ENCODE measurements at places on chromosomes 3 and 15. TPM values are rescaled to one million over a fixed set of nuclear protein-coding genes. Genes with fewer than 3 reads are reported as not detected.

C3orf85 gene
- not detected for total RNA-seq

LCTL gene
- not detected for total RNA-seq

UQCC5 gene
- 5.4 TPM for total RNA-seq

DNA sequence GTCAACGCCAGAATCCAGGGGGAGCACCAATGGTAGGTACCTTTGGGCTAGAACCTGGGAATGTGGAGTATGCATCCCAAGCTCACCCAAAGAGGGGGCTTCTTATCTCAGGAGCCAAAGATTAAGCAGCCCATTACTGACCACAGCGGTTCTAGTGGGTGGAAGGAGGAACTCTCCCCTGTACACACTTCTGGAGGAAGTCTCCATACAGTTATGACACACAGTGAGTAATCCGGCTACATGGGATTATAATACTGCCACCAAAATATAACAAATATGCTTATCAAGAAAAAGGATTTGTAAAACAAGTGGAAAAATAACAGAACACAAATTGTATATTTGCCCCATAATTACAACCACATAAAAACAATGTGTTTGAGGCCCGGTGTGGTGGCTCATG lies 8.4 kb downstream of the MYO1E start:
- DNase-seq, result no peak

MASP1 gene
- not detected for total RNA-seq

DNA sequence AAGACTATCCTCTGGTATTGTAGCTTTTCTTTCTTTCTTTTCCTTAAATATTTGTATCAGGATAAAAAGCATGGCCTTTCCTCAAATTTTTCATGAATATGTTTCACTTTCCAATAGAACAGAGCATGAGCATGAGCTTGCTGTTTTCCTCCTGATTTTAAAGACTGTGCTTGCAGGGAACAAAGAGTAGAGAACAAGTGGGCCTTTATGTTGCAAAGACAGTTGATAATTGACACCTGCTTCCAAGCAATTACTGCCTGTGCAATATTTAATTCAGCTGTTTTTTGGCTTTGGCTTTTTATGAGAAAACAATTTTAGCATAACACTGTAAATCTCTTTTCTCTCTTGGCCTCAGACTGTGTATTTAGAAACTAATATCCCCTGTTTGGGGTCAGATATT lies 263.6 kb upstream of the AZI2 start:
- no peak for DNase-seq

DNA sequence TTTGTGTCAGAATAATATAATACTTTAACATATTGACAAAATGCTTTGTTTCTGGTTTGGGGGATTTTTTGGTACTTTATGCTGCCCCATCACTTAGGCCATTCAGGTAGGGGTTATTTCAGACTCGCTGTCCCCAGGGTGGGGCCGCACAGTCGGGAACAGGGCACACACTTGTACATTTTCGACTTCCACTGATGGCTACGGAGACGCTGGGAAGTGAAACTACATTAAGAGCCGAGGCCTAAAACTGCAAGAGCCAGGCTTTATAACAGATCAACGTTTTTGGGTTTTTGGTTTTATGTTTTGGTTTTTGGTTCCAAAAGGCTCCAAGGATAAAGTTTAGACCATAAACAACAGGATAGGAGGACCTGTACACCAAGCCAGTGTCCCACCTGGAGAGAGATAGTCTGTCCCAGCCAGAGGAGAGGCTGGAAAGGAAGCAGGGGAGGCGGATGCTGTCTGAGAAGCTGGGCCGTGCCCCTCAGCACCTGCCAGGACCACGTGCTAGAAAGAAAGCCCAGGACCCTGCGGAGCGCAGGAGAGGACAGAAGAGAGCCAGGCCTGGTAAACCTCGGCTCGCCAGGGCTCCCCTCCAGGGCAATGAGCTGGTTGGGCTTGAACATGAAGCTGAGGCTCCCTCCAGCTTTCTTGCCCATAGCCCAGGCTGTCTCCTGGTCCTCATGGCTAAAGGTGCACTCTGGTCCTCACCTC lies 111.7 kb downstream of the CHSY1 start:
- no peak for DNase-seq

DNA sequence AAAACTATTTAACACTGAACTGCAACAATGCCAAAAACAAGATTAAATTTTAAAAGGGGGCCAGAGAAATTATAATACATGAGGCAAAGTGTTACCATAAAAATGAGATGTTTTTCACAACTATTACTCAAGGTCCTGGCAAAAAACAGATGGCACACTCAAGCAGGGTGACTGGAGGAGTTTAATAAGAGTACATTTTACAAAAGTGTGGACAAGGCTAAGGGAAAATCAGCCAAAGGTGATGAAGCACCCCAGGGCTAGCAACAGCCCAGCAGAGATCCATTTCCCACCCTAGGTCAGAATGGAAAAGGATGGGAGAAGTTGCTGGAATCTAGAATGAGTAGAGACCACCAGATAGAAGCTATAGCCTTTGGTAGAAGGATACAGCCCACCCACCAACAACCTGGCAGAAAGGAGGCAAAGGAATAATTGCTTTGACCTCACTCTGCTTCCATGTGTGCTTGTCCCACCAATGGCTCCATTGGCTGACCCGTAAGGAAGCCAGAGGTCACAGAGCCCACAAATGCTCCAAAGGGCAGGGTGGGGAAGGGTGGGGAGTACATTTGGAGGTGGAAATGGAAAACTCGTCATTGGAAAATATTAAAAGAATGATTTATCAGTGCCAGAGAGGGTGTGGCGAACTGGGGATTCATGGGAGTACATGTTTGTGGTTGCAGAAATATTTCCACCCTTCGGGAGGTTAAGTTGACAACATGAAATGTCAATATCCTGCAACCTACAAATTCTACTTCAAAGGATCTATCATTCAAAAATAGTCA lies 161.0 kb upstream of the UBE2E2 start:
- no peak for DNase-seq

CHRFAM7A gene
- 1.3 TPM for total RNA-seq

DNA sequence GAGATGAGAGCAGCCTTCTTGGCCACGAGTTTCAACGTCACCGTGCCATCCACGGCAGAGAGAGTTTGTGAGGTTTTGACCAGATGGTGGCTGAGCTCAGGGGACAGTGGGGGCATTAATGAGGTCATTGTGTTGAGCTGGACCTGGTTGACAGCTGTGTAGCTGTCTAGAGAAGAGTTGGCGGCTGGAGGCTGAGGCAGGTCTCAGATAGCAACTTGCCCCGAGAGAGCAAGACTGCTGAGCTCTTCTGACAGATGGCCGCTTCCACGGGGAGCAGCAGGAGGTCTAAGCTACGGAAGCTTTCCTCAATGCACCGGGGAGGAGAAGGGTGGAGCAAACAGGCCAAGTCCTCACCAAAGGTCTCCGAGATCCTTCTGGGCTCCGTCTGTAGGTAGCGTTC lies 44.8 kb upstream of the EIF5A2 start:
- no peak for DNase-seq

OPA1 gene
- total RNA-seq, result 56.0 TPM

RMDN3 gene
- total RNA-seq, result 19.7 TPM

DNA sequence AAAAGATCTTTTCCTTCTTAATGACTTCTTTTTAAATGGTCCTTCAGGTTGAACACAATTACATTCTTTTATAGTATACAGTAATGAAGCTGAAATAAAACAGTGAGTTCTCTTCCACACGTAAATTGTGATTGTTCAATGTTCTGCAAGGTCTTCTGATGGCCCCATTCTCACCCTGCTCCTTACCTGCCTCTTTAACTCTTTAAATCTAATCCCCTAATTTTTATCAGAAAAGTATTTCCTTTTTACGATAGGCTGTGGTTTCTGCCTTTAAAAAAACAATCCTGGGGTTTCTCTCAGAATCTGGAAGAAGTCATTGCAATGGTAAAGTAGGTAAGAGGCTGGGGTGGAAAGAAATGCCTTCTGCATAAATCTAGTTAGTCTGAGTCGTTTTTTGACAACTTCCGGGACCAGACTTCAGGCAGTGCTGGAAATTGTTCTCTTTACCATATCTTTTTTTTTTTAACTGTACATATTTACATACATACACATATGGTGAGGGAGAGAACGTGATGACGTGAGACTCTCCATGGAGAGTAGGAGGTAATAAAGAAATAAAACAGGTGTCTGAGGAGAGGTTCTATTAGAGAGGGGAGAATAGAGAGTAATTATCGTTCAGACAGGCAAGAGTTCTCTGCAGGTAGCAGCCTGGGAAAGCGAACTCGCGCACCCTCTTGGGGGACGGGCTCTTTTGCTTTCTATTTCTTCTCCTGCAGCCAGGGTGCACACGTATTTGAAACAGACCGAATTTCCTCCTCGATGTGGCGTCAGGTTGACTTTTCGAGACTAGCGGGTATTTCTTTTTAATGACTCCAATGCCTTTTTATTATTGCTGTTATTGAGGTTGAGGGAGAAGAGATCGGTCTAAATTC lies at the start of gene SIDT1:
TSS of gene SIDT1 (plus strand) at position 730 of the 872 bp plus-strand sequence. CDS start 467 bp downstream, outside the sequence.
- no peak for DNase-seq

TBC1D2B gene
- total RNA-seq, result 4.8 TPM

DNA sequence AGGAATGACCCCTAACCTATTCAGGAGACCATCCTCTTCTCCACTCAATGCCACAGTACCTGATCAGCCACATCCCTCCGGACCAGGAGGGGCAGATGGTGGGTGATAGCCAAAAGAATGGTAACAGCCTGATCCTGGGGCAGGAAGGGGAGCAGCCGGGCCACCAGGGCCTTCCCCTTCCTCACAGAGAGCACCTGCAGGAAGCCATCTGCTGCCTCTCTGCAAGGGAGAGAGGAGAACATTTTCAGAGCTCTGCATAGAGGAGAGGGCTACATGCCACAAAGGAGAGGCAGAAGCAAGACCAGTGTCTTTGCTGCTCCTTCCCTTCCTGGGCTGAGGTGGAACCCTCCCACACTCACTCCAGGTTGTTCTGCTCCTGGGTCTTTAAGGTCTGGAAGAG lies 5.5 kb upstream of the SPG11 start:
- DNase-seq, result no peak

DNA sequence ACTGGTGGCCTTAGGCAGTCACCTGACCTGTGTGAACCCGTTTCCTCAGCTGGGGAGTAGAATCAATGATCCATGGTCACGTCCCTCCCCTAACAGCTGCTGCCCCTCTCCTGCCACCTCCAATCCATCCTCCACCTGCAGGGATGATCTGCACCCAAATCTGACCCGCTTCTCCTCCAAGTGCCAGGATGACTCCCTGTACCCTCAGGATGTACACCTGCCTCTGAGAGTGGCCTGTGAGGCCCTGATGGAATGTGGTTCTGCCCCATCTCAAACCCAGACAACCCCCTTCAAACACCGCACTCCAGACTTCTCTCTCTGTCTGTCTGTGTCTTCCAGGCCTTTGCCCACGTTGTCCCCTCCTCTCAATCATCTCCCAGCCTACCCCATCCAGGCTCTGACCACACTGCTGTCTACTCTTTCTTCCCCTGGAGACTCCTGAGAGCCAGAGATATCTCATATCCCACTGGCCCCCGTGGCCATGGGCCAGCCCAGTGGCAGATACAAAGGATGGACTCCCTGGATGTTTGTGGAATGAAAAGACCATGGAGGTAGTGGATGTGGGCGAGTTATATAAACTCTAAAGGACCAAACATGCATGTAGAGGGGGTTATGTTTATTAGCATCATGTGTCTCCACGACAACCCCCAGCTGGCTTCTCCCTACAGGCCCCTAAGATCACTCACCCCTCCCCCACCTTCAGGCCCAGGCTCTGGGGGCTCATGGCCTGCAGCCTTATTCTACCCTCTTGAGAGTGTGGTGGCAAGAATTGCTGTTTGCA lies 84.9 kb downstream of the SMAD6 start:
- no peak for DNase-seq

ZNF710 gene
- total RNA-seq, result 4.5 TPM

BOC gene
- total RNA-seq, result not detected

GANC gene
- 12.6 TPM for total RNA-seq

DNA sequence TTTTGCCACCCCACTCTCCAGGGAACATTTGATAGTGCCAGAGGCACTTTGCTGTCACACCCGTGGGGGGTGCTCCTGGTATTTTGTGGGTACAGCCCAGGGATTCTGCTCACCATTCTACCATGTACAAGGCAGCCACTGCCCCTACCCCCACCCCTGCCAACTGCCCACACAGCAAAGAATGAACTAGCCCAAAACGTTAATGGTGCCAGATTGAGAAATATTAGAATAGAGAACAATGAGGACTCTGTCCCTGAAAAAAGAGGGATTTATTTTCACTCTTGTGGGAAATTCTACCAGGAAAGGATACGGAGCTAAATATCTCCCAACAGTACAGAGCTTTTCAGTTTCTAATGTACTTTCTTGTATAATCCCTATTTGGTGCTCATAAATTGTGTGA lies 154.5 kb upstream of the SUCLG2 start:
- no peak for DNase-seq

- DNase-seq, result no peak
Measured at GRCh38 chr3:52408466-52408865, 36.4 kb downstream of the SEMA3G start.

NAALADL2 gene
- total RNA-seq, result 0.69 TPM

- no peak for DNase-seq
Measured at GRCh38 chr3:67558426-67558825, 96.0 kb downstream of the SUCLG2 start.

DNA sequence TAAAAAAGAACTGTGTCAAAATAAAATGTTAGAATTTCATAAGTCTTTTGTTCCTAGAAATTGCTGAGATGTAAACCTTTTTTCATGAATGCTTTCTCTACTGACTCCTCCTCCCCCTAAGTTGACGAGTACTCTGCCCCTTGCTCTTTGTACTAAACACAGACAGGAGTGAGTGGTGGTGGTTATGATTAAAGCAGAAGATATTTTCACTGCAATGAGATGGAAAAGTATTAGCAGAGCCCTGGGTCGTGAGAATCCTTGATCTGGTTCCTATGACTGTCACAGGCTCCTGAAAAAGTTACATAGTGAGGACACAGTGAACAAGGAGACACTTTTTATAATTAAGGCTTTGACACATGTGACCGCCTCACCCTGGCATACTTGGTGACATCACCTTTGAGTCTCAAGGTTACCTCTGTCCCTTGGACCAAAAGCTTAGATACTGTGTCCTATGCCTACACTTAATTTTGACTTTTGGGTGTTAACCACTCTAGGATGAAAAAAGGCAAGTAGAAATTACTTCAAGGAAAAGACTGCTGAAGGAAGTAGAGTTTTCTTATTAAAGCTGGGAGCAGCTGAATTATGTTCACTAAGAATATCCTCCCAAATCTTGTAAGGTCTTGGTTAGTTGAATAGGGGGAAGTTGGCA lies 130.4 kb upstream of the LYSMD4 start:
- DNase-seq, result no peak

DNA sequence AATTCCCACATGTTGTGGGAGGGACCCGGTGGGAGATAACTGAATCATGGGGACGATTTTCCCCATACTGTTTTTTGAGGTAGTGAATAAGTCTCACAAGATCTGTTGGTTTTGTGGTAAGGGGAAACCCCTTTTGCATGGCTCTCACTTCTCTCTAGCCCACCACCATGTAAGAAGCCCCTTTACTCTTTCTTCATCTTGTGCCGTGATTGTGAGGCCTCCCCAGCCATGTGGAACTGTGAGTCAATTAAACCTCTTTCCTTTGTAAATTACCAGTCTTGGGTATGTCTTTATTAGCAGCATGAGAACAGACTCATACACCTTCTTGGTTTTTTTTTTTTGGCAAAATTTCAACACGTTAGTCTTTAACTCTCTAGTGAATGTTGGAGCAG lies 18.1 kb downstream of the ARL8B start:
- DNase-seq, result no peak
